Esophagus squamous epithelium (tissue), 5 donors: ENCODE measurements at places on chromosomes 5 and 9.

- no peak for DNase-seq
Measured at GRCh38 chr5:31362529-31362900, 169.0 kb downstream of the CDH6 start.

GRCh38 chr9:126000731-126001580, 253.8 kb downstream of the PBX3 start:
- DNase-seq, result no peak

- DNase-seq, result no peak
Measured at GRCh38 chr9:98594546-98595160, 114.1 kb downstream of the GABBR2 start.

- DNase-seq, result no peak
Measured at GRCh38 chr5:141826674-141827073, 51.5 kb downstream of the PCDH1 start.

DNA sequence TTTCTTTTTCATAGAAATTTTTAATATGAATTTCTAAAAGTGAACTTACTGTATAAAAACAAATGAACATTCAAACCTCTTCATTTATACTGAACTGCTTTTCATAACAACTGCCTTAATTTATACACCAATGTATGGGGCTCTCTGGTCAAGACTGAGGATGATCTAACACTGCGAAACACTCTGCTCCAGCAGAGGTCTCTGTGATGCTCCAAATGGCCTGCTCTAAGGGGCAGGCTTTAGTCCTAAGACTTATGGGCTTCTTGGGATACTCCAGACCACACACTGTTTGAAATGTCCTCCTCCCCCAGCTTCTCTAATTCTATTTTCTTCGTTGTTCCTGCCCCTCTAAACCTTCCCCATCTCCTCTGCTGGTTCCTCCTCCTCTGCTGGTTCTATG, 58.5 kb downstream of the LIFR start:
- DNase-seq, result no peak

DNA sequence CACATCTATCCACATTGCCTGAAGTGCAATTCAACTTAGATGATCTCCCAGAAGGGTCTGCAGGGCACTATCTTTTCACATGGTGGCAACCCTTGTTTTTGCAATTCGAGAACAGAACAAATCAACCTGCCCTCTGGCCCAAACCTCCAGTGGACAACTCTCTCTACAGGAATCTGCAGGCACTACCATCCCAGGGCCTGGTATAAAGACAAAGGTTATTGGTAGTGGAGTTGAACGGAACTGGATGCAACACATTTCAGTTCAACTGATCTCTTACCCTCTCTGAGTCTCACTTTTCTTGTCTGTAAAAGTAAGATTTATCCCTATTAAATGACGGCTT, 153.2 kb upstream of the EGFLAM start:
- no peak for DNase-seq

GRCh38 chr5:143108498-143109128, 294.9 kb downstream of the NR3C1 start:
- DNase-seq, result no peak

GRCh38 chr9:93260263-93261066, 76.5 kb downstream of the WNK2 start:
- no peak for DNase-seq

GRCh38 chr9:114016629-114017423, 61.3 kb downstream of the AMBP start:
- DNase-seq, result no peak

- DNase-seq, result no peak
Measured at GRCh38 chr5:6829150-6829784, 116.0 kb downstream of the TENT4A start.

DNA sequence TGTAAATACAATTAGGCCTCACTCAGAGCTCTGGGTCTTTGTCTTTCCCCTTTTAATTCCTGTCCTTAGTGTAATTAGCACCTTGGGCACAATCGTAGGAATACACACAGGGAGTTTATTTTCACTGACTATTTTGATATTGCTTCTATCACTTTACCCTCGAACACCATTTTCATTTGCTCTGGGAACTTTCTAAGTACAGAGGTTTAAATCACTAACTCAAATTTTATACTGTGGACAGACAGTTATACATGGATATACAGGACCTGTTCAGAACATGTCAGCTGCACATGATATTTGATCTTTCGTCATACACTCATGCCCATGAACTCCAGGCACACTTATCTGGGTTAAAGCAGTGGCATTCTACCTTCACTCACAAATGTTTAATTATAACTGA, 217.8 kb upstream of the TMEM161B start:
- no peak for DNase-seq

- no peak for DNase-seq
Measured at GRCh38 chr9:127855522-127855921, 1.1 kb upstream of the ENG start.

DNA sequence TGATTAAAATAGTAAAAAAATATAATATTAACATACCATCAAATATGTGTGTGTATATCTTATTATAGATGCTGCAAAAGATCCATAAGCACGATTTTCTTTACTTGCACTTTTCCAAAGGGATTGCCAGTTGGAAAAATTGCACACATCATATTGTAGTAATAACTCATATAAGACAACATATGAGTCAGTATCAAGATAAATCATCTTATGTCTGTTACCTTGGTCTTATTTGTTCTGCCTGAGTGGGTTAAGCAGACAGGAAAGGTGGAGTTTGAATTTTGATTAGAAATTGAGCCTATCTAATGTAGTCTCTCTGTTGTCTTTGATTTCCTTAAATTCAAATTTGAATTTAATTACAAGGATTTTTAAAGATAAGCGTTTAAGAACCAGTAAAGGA, 24.6 kb downstream of the LYSMD3 start:
- DNase-seq, result no peak

- DNase-seq, result no peak
Measured at GRCh38 chr5:57495285-57496086, 12.9 kb upstream of the ACTBL2 start.

GRCh38 chr9:70586476-70586875, 172.0 kb upstream of the KLF9 start:
- no peak for DNase-seq

- no peak for DNase-seq
Measured at GRCh38 chr5:86971034-86971571, 296.6 kb upstream of the RASA1 start.

- no peak for DNase-seq
Measured at GRCh38 chr5:37966291-37966690, 126.5 kb upstream of the GDNF start.

GRCh38 chr5:80760680-80761079, 105.9 kb upstream of the DHFR start:
- no peak for DNase-seq

GRCh38 chr5:7802855-7803254, 48.1 kb downstream of the CFAP90 start:
- no peak for DNase-seq

DNA sequence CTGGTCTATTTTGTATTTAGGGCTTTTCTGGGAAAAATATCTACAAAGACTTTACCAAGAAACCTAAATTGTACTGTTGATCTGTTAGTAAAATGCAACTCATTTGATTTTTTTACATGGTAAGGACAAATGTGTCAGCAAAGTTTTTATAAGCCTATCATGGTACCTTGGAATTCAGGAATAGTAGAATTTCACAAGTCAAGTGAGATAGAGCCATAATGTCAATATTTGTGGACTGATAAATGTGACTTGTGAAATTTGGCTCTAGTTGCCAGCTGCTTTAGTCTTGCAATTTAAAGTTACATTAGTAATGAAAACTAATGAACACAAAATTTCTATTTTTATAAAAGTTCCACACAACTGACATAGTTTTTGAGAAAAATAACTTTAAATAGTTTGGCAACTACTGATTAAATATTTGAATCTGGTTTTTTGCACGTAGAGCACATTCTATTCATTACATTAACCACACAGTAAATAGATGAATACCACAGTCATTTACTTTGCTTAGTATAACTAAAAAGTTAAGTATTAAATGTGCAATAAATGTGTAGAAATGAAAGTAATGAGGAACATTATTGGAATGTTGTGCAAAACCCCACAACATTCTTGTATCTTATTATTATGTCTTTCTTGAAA, 41.2 kb upstream of the RIOK2 start:
- DNase-seq, result no peak

- DNase-seq, result no peak
Measured at GRCh38 chr5:142314606-142315005, 10.2 kb downstream of the SPRY4 start.

DNA sequence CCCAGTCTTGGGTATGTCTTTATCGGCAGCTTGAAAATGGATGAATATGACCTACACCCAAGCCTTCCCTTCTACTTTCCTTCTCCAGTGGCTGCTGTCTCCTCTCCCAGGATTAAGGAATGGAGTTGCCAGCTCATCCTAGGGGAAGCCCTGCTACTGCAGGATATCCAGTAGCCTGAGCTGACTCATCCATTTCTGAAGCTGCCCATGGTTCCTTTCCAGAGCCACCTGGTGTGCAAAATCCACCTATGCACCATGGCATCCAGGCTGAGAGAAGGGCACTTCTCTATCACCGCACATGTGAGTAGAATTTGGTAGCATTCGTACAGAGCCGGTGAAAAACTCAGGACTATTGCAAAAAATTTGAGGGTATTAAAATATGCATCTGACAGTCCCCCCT, 290.8 kb downstream of the YTHDC2 start:
- no peak for DNase-seq

DNA sequence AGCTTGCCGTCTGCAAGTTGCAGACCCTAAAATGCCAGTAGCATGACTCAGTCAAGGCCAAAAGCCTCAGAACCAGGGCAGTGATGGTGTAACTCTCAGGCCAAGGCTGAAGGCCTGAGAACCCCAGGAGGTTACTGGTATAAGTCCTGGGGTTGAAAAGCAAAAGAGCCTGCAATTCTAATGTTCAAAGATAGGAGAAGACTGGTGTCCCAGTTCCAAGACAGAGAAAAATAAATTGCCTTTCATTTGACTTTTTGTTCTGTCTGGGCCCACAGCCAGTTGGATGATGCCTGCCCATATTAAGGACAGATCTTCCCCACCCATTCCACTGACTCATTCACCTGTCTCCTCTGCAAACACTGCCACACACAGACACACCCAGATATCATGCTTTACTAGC, 673.2 kb downstream of the CDH18 start:
- DNase-seq, result no peak

- DNase-seq, result no peak
Measured at GRCh38 chr9:34663303-34663605, 797 bp upstream of the CCL27 start.

- DNase-seq, result no peak
Measured at GRCh38 chr9:80946496-80947170, 742.7 kb downstream of the TLE1 start.

- no peak for DNase-seq
Measured at GRCh38 chr9:126361810-126362238, 35.2 kb downstream of the MVB12B start.

DNA sequence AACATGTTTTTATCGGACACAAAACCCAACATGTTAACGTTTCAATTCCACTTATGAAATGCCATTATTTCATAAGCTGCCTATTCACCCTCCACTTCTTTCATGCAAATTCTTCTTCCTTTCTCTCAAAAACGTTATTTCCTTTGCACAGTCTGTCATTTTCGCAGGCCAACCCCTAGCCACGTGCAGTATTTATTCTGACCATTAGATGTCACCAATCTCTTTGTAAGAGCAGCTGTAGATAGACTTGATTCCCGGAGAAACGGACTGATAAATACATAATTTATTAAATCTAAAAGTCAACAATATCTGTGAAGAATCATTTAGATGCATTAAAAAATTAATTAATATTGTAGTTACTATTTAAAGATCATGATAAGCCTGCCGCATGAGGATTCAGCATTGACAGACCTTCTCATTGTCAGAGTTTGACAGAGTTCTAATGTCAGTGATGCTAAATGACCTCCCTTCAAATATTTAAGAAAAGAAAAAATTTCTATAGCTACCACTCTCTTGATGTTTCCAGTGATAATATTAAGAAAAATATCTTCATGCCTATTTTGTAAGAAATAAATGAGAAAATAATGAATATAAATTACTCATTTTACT, 933.6 kb downstream of the CDH12 start:
- DNase-seq, result no peak

GRCh38 chr9:134872482-134873231, 8.0 kb upstream of the FCN2 start:
- DNase-seq, result no peak

GRCh38 chr9:34962546-34962945, 4.5 kb downstream of the PHF24 start:
- DNase-seq, result no peak

DNA sequence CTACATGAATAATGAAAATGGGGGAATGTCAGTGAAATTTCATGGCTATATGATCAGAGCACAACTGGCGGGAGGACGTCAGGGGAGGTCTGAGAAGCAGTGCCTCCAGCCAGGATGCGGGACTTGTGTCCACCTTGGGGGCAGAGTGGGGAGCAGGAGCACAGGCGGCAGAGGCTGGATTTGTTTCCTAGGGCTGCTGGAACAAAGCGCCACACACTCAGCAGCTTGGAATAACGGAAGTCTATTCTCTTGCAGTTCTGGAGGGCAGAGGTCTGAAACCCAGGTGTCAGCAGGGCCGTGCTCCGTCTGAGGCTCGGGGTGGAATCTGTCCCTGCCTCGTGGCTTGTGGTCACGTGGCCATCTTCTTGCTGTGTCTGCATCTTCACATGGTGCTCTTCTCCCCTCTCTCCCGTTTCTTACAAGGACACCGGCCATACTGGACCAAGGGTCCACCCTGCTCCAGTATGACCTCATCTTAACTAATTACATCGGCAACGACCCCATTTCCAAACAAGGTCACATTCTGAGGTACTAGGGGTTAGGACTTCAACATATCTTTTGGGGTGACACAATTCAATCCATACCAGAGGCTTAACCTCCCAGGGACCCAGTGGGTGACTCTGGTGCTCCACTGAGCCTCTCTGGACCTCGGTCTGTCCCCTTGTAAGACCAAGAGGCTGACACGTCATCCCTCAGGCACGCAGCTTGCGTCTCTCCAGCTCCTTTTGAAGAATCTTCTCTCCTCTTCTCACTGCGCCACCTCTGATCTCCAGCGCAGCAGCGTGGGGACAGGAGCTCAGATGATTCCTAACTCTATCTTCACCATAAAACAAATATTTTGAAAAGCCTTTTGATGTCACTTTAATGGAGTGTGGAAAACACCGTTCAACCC, 202.5 kb downstream of the CDK5RAP2 start:
- no peak for DNase-seq

- DNase-seq, result no peak
Measured at GRCh38 chr5:64834037-64834436, 65.3 kb downstream of the CWC27 start.

- no peak for DNase-seq
Measured at GRCh38 chr5:171871711-171872110, 86.1 kb downstream of the SMIM23 start.

DNA sequence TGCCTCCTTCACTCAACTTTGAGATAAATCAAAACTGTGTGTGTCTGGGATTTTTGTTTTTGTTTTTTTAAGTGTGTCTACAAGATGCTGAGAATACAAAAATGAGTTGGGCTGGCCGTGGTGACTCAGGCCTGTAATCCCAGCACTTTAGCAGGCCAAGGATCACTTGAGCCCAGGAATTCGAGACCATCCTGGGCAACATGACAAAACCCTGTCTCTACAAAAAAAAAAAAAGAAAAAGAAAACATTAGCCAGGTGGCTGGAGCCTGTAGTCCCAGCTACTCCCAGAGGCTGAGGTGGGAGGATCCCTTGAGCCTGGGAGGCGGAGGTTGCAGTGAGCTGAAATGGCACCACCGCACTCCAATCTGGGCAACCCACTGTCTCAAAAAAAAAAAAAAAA, 21.0 kb downstream of the HNRNPK start:
- no peak for DNase-seq
